ENCODE measurements at places on chromosomes 2 and 18. TPM values are rescaled to one million over a fixed set of nuclear protein-coding genes. Genes with fewer than 3 reads are reported as not detected.

Gene SLC40A1
- 2.7 TPM for total RNA-seq

Gene VPS54
- 11.3 TPM for total RNA-seq

GRCh38 chr2:196101325-196101991 lies 32.8 kb upstream of the DNAH7 start:
- no peak for DNase-seq

Gene GPR45
- total RNA-seq, result not detected

Gene ADCYAP1
- not detected for total RNA-seq

- DNase-seq, result no peak
Measured at GRCh38 chr2:141714496-141714895, 416.3 kb downstream of the LRP1B start.

GRCh38 chr2:217249121-217250012 lies 389.5 kb upstream of the TNP1 start:
- DNase-seq, result no peak

DNA sequence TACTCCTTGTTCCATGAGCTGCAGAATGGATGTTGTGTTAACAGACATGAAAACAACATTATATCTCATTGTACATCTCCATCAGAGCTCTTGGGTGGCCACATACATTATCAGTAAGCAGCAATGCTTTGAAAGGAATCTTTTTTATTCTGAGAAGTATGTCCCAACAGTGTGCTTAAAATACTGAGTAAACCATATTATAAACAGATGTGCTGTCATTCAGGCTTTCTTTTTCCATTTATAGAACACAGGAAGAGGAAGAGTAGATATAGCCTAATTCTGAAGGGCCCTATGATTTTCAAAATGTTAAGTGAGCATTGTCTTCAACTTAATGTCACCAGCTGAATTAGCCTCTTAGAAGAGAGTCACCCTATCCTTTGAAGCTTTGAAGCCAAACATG lies 44.3 kb upstream of the CABYR start:
- no peak for DNase-seq

GRCh38 chr2:226985583-226985946 lies 149.7 kb downstream of the RHBDD1 start:
- no peak for DNase-seq

Gene ST6GAL2
- total RNA-seq, result not detected

Gene HOXD4
- not detected for total RNA-seq

Gene POMC
- 6.2 TPM for total RNA-seq

DNA sequence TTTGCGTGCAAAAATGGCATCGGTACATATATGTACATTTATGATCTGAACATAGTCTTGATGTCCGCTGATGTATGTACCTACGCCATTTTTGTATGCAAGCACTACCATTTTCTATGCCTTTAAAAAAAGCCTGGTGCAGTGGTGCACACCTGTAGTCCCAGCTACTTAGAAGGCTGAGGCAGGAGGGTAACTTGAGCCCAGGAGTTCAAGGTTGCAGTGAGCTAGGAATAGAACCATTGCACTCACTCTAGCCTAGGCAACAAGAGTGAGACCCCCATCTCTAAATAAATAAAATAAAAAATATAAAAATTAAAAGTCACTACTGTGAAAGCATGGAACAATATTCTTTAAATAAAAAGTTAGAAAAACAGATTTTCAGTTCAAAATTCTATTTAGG lies 16.7 kb downstream of the RAB1A start:
- no peak for DNase-seq

Gene ITGA4
- 142 TPM for total RNA-seq

- no peak for DNase-seq
Measured at GRCh38 chr18:9992300-9992972, 78.6 kb downstream of the VAPA start.

DNA sequence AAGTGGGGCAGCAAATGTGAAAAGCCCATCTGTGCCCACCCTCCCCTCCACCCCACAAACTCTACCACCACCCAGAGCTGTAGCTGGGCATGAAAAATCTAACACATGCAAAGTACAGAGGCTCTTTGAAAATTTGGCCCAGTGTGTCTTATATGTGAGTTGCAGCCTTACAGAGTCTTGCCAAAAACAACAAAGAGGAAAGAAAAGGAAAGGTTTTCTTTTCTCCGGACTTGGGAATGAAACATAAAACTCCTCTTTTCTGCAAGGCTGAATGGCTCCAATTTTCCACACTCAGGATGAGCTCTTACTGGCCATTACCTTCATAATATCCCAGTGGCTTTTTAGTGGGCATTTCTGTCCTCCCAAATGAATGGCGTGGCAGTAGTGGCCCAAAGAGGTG lies 27.9 kb upstream of the POU3F3 start:
- DNase-seq, result no peak

GRCh38 chr18:13890761-13891361 lies 24.5 kb downstream of the MC2R start:
- no peak for DNase-seq

Gene MOCOS
- total RNA-seq, result 0.13 TPM

DNA sequence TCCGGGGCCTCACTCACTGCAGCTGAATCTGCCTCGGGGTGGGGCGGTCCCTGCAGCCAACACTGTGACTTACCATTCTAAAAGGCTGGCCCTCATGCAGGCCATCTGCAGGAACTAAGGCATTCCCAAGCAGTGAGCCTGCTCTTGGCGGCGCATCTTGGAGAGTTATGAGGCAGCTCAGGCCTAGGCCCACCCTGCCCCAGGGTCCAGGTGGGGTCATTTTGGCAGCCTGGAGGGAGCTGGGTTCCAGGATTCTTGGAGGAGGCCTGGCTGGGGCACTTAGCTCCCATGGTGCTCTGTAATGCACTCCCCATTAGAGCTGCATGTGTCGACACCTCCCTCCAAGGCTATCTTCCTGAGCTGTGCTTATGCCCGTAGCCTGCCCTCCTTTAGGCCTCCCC lies 14.8 kb upstream of the BIN1 start:
- no peak for DNase-seq

Gene FKBP1B
- total RNA-seq, result 2.5 TPM

Gene UGT1A10
- total RNA-seq, result not detected

DNA sequence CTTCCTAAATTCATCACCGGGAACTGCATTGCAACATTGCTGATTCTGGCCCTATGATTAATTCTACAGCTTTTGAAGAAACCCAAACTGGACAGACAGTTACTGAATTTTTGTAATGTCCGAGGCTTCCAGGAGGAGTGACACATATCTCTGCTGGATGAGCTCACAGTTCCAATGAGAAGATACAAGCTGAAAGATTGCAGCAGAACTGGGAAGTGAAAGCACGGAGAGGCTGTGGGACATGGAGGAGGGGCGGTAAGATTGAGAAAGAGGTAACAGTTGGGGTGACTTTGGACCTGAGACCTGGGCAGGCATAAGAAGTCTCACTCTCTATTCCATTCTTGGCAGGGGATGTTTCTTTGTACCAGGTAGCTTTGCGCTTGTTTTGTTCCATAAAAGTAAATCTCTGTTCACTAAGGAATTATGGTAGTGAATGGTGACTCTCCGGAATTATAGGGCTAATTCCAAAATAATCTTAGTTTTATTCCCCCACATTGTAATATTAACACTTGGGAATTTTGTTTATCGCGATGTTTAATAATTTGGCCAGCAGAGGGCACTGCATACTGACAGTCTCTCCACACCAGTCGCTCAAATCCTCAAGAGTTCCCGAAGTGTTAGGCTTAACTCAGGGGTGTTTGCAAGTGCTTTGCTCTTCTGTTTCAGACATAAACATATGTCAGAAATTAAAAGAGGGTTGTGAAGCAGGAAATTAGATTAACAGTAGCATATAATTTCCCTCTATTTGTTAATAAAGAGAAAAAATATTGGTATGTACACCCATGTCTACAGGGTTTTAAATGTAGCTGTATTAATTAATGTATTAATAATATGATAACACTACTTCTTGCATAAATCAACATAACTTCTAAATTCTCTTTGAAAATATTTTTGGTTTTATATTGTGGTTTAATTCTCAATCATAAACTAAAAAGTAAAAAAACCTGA lies 201.4 kb downstream of the SOCS6 start:
- DNase-seq, result peak; percentile 3

DNA sequence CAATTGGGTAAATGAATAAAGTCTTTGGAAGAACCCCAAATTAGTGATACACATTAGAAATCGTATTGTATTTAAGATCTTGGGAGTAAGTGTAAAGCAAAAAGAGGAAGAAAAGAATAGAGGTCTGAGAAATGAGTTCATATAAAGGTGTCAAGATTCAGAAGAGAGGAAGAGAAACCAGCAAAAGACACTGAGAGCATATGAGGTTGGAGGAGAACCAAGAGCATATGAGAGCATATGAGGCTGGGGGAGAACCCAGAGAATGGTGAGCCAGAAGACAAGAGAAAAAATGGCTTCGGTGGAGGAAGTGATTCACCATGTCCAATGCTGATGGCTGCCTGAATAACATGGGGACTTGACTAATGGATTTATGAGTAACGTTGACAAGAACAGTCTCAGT lies 620.1 kb upstream of the GCFC2 start:
- DNase-seq, result no peak

DNA sequence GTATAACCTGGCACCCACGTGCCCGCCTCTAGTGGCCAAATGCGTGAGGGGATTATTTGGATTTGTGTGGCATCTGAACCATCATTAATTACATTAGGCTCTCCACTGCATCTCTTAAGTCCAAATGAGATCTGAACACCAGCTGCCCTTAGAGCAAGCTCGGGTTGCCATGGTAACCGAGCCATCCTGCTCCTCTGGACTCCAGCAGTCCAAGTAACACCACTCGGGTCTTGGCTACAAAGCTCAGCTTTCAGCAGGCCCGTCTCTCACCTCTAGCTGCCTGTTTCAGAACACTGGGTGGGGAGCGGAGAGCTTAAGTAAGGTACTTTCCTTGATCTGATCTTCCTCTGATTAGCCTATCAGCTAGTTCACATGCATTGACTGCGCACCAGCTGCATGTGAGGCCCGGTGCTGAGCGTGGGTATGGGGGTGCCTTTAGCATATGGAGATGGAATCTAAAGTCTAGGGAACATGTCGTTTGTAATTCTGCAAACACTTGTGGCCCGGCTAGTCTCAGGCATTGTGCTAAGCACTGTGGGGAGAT lies 14.1 kb upstream of the CYS1 start:
- DNase-seq, result no peak

GRCh38 chr2:127362971-127363370 lies 24.8 kb downstream of the MAP3K2 start:
- DNase-seq, result no peak

- peak; percentile 81 for DNase-seq
Measured at GRCh38 chr2:28359222-28360057, 33.2 kb upstream of the FOSL2 start.

DNA sequence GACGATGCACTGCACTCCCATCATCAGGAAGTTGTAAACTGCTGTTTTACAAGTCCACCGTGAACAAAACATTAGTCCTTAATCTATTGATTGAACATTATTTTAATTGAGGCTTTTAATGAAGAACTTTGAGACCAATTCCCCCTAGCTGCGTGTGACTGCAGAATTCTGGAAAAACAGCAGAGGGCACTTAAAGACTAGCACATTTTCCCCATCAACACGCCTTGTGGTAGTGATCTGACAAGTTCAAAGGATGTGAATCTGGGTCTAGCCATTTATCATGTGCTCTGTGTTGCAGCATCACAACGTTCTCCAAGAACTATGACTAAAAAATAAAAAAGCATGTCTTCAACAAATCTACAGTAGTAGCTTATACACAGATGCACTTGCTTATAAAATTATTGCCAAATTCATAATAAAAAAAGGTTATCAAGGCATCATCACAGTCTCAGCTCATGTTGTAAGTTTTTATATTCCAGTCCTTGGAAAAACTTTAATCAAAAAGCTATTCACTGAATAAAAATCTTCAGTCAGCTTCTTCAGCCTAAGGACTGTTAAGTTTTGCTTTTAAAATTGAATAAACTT lies 35.8 kb downstream of the SKOR2 start:
- no peak for DNase-seq

DNA sequence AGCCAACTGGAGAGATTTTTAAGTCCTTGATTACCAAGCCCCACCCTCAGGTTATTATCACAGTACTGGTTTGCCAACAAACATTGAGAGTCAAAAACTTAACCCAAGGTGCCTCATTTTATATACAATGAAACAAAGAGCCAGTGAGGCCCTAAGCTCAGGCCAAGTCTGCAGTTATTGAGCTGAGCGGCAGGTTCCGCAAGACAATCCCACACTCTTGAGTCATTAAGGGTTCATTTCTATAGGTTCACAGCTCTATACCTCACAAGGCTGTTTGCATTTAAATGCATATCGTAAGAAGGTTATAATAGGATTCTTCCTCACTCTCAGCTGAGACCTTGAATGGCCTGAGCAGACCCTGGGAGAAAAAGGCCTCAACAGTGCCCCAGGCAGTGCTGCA lies 268.4 kb upstream of the RGPD4 start:
- DNase-seq, result no peak

- no peak for DNase-seq
Measured at GRCh38 chr2:165251366-165251765, 12.2 kb downstream of the SCN2A start.

DNA sequence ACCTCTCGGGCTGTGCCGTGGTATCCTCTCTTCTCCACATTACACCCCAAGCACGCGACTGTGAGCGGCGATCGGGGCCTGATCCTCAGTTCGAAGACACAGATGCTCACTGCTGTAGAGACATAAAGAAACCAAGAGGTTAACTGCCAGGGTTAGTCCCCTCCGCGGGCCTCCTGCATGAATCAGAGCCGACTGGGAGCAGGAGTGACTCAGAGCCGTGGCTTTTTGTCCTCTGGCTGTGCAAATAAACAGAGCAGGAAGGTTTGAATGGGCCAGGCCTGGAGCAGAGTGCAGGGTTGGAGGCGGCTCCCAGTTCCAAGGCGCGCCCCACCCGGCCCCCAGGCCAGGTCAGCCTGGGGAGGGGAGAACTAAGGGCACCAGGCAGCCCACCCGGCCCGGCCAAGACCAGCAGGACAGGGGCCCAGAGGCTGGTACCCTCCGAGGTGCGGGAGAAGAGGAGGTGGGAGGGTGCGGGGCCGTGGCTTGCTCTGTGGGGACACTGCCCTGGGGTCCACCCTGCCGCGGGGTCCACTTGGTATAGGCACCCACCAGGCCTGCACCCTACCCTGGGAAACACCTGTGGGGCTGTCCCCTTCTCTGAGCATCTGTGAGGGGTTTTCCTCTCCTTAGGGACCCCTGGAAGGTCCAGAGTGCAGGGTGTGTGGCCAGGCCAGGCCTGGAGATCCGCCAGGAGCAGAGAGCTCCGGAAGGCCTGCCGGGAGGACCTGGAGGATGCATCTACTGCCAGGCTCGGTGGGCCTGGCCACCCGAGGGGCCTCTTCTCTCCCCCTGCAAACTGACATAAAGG lies 16.5 kb downstream of the TWIST2 start:
- no peak for DNase-seq

Data from CD8-positive, alpha-beta memory T cell (primary cell).